Mammary microvascular endothelial cell (primary cell): ENCODE measurements at places on chromosomes 4 and X. TPM values are rescaled to one million over a fixed set of nuclear protein-coding genes. Genes with fewer than 3 reads are reported as not detected.

Gene RIPPLY1
- not detected in 2 replicates for total RNA-seq

Gene TGIF2LX
- not detected in 2 replicates for total RNA-seq

Gene FHIP1A
- total RNA-seq = 0.40 and 1.4 TPM in 2 replicates

Gene IGFBP7
- 1,116 and 1,201 TPM in 2 replicates for total RNA-seq

Gene TNIP2
- 99.2 and 102 TPM in 2 replicates for total RNA-seq

Gene CABS1
- total RNA-seq = not detected in 2 replicates

Gene F8A2
- total RNA-seq = not detected in 2 replicates

Gene PPEF2
- not detected in 2 replicates for total RNA-seq

Gene MAGEB10
- total RNA-seq = not detected in 2 replicates

Gene IL21
- not detected in 2 replicates for total RNA-seq
